ENCODE measurements at places on chromosomes 11 and 22.

DNA sequence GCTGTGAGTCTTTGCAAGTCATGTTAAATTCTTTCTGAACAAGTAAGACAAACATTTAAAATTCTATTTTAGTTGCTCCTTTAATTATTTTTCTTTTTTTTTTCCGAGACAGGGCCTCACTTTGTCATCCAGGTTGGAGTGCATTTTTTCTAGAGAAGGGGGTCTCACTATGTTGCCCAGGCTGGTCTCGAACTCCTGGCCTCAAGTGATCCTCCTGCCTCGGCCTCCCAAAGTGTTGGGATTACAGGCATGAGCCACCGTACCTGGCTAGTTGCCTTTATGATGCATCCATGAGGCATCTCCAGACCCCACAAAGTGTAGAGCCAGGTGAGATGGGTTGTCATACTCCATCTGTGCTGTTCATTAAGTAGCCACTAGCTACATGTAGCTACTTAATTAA lies 4.4 kb downstream of the ATXN10 start:
- no peak for DNase-seq

GRCh38 chr11:119342362-119343130 lies 1.9 kb upstream of the C1QTNF5 start:
- DNase-seq, result no peak

DNA sequence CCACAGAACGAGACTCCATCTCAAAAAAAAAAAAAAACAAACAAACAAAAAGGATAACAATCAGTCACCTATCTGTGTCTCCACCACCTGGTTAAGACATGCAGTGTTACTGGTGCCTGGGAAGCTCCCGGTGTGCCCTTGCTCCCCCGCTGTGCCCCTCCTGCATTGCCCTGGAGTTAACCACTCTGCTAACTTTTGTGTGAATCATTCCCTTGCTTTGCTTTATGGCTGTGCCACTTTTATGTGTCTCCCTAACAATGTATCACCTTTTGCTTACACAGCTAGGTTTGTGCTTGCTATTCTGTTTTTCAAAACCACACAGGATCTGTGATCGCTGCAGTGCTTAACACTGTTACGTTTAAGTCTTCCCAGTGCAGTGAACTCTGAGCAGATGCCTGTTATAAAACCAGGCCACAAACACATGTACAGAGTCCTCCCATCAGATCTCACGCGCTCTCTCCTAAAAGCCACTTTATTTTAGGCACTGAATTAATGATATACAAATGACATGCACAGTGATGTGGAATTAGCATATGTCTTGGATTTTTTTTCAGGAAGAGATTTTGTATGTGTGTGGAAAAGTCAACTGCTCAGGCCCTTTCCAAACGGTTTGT lies 69.9 kb downstream of the BUD13 start:
- no peak for DNase-seq

DNA sequence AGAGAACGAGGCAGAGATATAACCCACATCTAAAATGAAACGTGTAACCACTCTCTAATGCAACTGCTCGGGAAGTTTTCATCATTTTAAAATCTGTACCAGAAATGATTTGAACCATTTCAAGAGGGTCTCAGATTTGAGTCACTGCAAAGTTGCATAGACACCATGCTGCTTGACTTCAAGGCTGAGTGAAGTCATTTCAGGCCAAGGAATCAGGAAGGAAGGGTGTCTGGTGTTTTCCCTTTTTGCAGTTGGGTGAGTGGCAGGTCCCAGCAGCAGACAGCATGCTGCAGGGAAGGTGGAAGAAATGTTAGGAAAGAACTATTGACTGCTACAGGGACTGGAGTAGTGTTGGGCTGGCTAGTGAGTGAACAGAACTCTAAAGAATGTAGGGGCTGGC lies 16.5 kb downstream of the TANGO2 start:
- DNase-seq, result no peak

DNA sequence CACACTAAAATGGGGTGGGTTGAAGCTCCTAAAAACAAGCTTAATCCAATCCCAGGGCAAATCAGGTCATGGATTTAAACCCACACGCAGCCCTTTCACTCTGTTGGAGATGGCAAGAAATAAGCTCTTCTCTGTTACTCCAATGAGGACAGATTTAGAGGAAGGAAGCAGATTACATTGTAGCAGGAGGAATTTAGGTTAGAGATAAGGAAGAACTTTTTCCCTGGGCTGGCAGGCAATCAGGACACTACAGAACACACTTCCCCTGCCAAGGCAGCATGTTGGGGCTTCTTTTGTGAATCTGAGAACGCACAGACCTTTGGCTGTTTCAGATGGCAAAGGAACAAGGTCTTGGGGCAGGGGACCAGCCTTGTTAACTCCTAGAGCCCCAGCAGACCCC lies 46.2 kb downstream of the C11orf58 start:
- DNase-seq, result no peak

DNA sequence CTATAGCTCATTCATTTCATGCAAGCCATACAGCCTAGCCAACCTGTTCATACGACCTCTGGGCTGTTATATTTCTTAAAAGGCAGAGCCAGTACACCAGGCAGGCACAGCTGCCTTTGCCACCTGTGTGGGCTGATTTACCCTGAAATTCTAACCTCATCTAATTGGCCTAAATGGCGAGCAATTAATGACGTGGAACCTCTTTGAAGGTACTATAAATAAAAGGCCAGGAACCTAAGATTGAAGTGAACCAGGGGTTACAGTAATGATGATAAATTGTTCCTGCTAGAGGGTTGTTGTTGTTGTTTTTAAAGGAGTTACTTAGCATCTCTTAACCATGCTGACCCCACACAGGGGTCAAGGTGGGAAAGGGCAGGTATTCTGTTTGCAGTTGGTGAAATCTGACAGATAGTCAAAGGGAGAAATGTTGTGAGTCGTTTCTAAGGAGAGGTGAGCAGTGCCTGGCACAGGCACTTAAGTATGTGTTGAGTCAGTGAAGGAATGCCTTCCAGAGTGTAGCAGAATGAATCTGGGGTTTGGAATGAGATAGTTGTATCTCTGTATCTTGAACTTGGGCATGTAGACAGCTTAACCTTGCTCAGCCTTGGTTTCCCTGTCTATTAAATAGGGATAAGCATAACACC lies 213.5 kb upstream of the NAV2 start:
- DNase-seq, result peak; percentile 70

DNA sequence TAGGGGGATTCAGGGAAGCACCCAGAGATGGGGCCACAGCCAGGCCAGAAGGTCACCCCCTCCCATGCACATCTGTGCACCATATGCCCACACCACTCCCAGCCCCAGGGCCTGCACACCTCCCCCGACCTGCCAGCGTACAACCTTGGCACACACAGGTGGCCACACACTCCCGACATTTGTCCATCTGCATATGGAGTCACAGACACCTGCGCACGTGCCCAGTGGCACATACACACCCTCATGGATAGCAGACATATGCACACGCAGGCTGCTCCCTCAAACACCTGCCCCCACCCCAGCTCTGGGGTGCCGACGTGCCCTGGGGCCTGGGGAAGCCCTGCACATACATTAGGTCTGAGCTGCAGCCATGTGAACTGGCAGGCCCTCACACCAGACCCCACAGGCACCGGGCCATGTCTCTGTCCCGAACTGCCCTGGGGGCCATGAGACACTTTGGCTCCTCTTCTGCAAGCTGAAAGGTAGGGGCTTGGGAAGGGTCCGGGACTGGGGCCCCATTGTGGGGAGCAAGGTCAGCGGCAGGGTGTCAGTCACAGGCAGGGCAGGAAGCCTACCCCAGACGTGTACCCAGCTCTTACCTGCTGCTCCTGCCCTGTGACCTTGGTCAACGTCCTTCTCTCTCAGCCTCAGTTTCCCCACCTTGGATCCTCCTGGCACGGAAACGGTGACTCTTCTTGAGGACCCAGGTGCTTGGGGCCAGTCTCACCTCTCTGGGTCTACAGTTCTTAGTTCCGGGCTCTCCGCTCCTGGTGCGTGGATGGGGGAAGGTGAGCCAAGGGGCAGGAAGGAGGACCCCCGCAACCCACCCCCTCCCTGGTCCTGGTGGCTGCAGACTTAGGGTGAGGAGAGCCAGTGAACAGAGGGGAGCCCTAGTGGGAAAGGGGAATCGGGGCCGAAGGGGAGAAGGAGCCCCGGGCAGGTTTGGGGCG lies 579 bp upstream of the CABP7 start:
- DNase-seq, result no peak

GRCh38 chr11:129992161-129992944 lies 10.3 kb downstream of the PRDM10 start:
- no peak for DNase-seq

DNA sequence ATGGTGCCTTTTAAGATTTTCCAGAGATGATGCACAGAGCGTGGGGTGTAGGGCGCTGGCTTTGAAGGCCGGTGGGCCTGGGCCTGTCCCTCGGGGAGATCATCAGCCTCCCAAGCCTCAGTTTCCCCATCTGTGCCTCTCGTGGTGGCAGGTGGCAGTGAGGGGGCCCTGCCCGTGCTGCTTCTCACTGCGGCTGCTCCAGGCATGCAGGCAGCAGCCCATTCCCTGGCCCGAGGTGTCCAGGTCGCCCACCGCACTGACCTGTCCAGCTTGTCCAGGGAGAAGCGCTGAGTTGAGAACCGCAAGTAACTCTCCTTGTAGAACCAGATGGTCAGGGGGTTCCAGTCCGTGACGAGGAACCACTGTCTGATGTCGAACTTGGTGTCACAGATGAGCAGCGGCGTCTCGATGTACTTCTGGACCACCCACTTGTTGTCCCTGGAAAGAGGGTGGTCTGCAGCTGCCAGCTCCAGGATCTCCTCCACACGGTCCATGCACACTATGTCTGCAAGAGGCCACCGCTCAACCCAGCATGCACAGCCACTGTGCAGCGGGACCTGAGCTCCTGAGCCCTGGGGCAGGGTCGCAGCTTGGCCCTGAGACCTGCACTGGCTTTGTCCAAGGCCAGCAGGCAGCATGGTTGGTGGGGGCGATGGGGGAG lies 20.5 kb upstream of the IL17REL start:
- no peak for DNase-seq

GRCh38 chr11:8092587-8093424 lies 11.8 kb downstream of the TUB start:
- peak; percentile 72 for DNase-seq

DNA sequence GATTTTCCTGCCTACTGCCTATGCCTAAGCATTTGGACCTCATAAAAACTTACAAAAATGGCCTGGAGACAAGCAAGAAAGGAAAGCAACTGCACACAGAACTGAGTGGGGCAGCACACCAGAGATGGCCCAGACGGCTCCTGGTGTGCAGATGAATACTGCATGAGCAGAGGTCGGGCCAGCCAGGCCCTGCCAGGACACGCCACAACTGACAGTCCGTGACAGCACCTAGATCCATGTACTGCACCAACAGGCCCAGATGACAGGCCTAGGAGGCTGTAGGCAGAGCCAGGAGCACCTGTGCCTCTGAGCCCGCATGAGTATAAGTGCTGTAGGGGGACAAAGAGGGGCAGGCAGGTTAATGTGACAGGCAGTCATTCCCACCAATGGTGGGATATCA lies 160.2 kb downstream of the IGLL1 start:
- DNase-seq, result no peak

DNA sequence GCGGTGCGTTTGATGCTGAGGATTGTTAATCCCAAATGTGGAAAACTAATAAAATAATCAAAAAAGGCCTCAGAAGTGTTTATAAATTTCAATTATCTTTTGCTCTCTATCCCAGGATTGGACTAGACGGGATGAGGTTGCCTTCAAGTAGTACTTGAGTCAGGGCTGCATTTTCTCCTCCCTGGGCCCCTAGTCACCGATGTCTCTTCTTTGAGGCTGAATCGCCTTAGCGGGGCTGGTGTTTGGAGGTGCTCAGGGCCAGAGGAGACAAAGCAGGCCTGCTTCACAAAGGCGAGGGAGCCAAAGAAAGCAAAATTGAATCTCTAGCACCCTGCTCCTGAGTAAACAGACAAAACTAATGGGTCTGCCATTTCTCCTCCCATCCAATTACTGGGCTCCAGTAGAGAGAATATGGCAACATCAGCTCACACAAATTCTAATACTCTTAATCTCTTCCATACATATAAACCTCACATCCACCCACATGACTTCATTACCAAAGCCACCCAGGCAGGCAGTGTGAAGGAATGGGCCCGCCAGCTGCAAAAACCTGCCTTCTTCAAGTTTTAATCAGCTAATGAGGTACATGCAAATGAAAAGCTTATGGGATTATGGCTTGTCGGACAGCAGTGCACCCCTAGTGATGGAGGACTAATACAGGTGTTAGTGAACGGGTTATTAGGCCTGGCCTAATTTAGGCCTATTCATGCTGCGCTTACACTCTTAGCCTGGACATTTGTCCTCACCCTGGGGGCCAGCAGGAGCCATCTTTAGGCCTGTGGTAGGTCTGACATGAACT lies 52.7 kb upstream of the HTATIP2 start:
- DNase-seq, result no peak

- DNase-seq, result no peak
Measured at GRCh38 chr11:61532134-61533038, 23.8 kb downstream of the LRRC10B start.

DNA sequence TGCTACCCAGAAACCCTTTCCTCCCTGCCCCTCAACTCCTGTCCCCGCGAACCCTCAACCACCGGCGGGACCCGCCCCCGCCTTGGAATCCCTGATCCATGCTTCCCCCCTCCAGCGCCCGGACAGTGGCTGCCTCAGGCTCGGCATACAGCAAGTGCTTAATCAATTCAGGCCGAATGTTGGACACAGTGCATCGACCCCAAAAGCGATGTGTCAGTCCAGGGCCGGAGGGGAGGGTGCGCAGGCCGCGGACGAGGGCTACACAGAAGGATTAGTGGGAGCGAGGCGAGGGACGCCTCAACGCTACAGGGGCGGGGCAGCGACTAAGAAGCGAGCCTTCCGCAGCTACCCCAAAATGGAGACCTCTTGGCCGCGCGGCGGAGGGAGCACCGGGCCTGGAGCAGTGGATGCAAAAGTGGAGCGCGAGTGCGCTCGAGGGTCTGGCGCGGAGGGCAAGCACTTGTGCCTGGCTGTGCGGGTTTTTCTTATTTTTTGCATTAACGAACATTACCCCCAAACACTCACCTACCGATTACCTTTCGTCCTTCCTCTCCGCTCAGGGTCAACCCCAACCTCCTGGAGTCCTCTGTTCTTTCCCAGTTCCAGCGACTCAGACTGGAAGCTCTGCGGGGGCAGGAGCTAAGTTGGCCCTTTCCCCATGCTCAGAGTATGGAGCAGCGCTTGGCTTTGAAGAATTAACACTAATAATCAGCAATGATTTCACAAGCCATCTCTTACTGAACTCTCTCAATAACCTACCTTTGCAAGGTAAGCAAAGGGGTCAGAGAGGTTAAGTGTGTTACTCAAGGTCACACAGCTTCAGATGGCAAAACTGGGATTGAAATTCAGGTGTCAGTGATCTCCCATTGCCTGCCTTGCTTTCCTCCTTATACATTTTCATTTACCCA lies 30.0 kb upstream of the WNT11 start:
- DNase-seq, result peak; percentile 61

- peak; percentile 37 for DNase-seq
Measured at GRCh38 chr11:128040603-128041002, 546.8 kb downstream of the ETS1 start.

DNA sequence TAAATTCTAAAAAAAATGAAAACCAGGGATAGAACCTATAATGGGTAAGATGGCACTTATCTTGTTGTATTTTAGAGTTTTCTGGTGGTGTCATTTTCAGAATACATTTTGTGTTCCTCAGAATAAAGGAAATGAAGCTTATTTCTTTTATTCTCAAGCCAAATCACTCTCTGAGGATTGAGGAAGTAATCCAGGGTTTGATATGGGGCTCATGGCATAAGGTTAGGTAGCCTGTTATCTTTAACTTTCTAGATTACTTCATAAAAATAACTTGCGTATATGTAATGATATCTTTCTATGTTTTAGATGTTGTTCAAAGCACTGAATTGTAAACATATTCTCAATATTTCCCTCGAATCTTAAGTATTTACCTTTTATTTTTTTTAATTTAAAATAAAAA lies 33.5 kb downstream of the PDE3B start:
- DNase-seq, result no peak

- peak; percentile 74 for DNase-seq
Measured at GRCh38 chr22:32985899-32986765, 72.0 kb downstream of the SYN3 start.
